ENCODE measurements at places on chromosomes 16 and 17.

GRCh38 chr17:8140065-8141029, 11.9 kb downstream of the PER1 start:
- no peak overlapping the region for H3K4me3 ChIP-seq
- H3K36me3 ChIP-seq = peaks cover 62% of the 10 kb centered on the region

DNA sequence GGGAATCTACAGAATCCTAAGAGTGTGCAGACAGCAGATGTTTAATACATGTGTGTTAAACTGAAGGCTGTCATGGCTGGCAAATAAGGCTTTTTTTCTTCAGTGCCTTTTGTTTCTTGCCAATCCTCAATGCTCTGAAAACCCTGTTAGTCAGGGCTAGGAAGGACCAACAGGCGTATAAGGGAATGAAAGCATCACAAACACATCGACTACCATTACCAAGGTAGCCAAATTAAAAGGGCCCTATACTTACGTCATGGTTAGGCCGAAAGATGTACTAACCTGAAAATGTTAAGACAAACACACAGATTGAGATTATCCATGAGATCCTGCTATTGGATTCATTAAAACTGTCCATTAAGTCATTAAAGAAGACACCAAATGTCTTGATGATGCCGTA, 13.1 kb downstream of the SLC16A6 start:
- H3K4me3 ChIP-seq = no peak overlapping the region
- DNase-seq = no peak
- no peaks in the 10 kb centered on the region for H3K4me1 ChIP-seq
- no peak overlapping the region for H3K27ac ChIP-seq

DNA sequence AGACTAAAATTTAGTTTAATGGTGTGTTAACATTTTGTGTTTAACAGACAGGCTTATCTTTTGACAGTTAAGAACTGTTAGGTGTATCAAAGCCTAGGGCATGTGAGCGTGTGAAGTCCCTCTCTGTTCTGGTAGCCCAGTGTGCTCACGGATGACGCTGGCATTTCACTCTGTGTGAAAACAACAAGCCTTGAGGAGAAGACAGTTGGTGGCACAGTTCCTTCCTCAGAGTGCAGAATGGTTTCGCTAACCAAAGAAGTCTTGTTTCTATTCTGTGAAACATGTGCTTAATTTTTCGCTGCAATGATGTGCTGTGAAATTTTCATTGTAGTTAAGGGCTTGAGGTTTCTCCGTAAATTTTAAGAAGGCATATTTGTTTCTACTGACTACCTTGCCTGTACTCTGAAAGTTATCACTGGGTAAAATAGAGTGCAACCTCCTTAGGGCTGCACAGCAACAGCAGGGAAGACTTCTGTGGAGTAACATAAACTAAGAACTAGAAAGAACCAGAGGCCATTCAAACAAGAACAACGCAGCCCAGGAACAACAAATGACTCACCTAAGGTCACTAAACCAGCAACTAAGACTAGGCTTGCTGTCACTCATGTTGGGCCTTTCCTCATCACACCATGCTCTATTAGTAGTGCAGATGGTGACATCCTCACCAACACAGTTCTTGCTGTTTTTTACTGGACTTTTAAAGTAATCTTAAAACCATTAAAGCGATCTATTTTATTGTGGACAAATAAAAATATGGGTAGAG, 33.4 kb downstream of the BRD7 start:
- H3K36me3 ChIP-seq = peaks cover 59% of the 10 kb centered on the region
- no peaks in the 10 kb centered on the region for H3K27me3 ChIP-seq
- peaks cover 19% of the 10 kb centered on the region for H3K4me1 ChIP-seq
- H3K27ac ChIP-seq = no peak overlapping the region

DNA sequence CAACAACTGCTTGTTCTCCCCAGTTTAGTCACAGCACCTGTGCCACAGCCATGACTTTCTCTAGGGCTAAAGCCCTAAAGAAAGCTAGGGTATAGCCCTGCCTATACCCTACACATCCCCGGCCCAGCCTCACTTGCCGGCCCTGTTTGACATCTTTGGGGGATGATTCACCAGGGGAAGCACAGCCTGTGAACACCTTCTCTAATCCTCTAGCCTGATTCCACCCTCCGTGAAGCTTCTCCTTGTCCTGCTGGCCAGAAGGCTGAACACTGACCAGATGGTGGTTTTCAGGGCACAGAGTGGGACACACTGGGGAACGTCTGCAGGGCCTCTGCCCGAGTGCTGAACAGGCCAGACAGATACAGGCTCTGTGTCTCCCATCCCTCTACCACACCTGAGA, 6.0 kb downstream of the CLEC16A start:
- no peak for DNase-seq
- H3K27ac ChIP-seq = no peak overlapping the region
- H3K36me3 ChIP-seq = no peaks in the 10 kb centered on the region
- H3K4me3 ChIP-seq = no peak overlapping the region
- H3K27me3 ChIP-seq = no peaks in the 10 kb centered on the region

GRCh38 chr17:49468811-49469385, 26.2 kb upstream of the NGFR start:
- no peak overlapping the region for H3K27ac ChIP-seq
- no peak for DNase-seq
- H3K4me1 ChIP-seq = no peaks in the 10 kb centered on the region
- no peak overlapping the region for H3K4me3 ChIP-seq
- peaks cover 17% of the 10 kb centered on the region for H3K27me3 ChIP-seq

- peak; percentile 81 for DNase-seq
- H3K27me3 ChIP-seq = no peaks in the 10 kb centered on the region
- peaks cover 32% of the 10 kb centered on the region for H3K4me1 ChIP-seq
- peak within 1 kb of the TSS; percentile 92 for H3K4me3 ChIP-seq
- H3K27ac ChIP-seq = peak within 1 kb of the TSS; percentile 89
- peaks cover 4% of the 10 kb centered on the region for H3K36me3 ChIP-seq
Measured at GRCh38 chr16:89657442-89658220, at the start of the genes CHMP1A and SPATA33. TSS of gene CHMP1A (minus strand) at chr16:89657708. CDS start at chr16:89657588, 120 bp downstream. TSS of gene SPATA33 (plus strand) at chr16:89657836. CDS start at chr16:89657912, 76 bp downstream.

GRCh38 chr16:85327731-85328675, 215.7 kb upstream of the CIBAR2 start:
- no peak overlapping the region for H3K27ac ChIP-seq
- no peaks in the 10 kb centered on the region for H3K27me3 ChIP-seq
- no peak for DNase-seq
- H3K4me3 ChIP-seq = no peak overlapping the region
- H3K4me1 ChIP-seq = peaks cover 31% of the 10 kb centered on the region
- H3K36me3 ChIP-seq = no peaks in the 10 kb centered on the region

GRCh38 chr17:73591296-73592078, 52.8 kb downstream of the SDK2 start:
- no peaks in the 10 kb centered on the region for H3K27me3 ChIP-seq
- no peak overlapping the region for H3K4me3 ChIP-seq
- H3K4me1 ChIP-seq = peaks cover 23% of the 10 kb centered on the region
- H3K36me3 ChIP-seq = no peaks in the 10 kb centered on the region
- DNase-seq = no peak

DNA sequence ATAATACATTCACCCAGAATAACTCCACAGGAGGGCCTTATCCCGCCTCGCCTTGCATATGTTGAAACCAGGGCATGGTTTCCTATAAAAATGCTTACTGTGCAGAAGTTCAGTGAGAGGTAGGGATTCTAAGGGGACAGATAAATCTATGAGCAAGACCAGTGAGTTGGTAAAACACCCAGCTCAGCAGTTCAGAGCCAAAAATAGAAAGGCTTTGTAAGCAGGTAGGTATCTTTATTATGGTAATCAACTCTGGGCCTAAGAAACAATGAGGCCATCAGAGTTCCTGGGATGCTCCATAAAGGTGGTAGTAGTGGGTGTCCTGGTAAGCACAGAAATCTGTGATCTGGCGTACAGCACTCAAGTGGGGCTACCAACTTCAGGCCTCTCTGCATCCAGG, 549.4 kb upstream of the CDH5 start:
- H3K27ac ChIP-seq = no peak overlapping the region
- no peaks in the 10 kb centered on the region for H3K36me3 ChIP-seq

- peaks cover 45% of the 10 kb centered on the region for H3K4me1 ChIP-seq
- H3K27me3 ChIP-seq = no peaks in the 10 kb centered on the region
- no peak for DNase-seq
- H3K36me3 ChIP-seq = peaks cover 4% of the 10 kb centered on the region
Measured at GRCh38 chr16:58035356-58036170, 10.0 kb downstream of the MMP15 start.

- H3K27me3 ChIP-seq = no peaks in the 10 kb centered on the region
- H3K4me3 ChIP-seq = no peak overlapping the region
- no peaks in the 10 kb centered on the region for H3K36me3 ChIP-seq
- H3K4me1 ChIP-seq = no peaks in the 10 kb centered on the region
- H3K27ac ChIP-seq = no peak overlapping the region
- no peak for DNase-seq
Measured at GRCh38 chr17:6170349-6170748, 100.2 kb downstream of the WSCD1 start.

GRCh38 chr16:16048904-16049582, 99.6 kb downstream of the ABCC1 start:
- no peak overlapping the region for H3K27ac ChIP-seq
- H3K27me3 ChIP-seq = no peaks in the 10 kb centered on the region
- no peak overlapping the region for H3K4me3 ChIP-seq
- peaks cover 52% of the 10 kb centered on the region for H3K36me3 ChIP-seq
- H3K4me1 ChIP-seq = no peaks in the 10 kb centered on the region
- no peak for DNase-seq

DNA sequence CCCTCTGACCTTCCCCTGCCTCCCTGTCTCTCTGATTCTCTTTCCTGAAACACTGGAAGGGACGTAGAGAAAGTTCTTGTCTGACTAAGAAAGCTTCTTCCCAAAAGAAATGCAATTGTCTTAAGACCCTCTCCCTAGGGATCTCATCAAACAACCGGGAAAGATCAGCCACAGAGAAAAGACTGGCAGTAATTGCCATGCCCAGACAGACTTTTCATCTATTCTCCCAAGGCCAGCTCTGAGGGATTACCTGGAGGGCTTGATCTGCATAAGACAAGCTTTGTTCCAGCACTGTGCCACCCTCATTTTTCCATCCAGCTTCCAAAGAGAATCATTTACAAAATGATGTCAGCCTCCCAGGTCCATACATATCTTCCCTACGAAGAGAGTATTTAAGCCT, 38.8 kb upstream of the HS3ST3A1 start:
- H3K27ac ChIP-seq = no peak overlapping the region
- no peaks in the 10 kb centered on the region for H3K4me1 ChIP-seq
- DNase-seq = no peak
- no peaks in the 10 kb centered on the region for H3K27me3 ChIP-seq
- no peaks in the 10 kb centered on the region for H3K36me3 ChIP-seq

DNA sequence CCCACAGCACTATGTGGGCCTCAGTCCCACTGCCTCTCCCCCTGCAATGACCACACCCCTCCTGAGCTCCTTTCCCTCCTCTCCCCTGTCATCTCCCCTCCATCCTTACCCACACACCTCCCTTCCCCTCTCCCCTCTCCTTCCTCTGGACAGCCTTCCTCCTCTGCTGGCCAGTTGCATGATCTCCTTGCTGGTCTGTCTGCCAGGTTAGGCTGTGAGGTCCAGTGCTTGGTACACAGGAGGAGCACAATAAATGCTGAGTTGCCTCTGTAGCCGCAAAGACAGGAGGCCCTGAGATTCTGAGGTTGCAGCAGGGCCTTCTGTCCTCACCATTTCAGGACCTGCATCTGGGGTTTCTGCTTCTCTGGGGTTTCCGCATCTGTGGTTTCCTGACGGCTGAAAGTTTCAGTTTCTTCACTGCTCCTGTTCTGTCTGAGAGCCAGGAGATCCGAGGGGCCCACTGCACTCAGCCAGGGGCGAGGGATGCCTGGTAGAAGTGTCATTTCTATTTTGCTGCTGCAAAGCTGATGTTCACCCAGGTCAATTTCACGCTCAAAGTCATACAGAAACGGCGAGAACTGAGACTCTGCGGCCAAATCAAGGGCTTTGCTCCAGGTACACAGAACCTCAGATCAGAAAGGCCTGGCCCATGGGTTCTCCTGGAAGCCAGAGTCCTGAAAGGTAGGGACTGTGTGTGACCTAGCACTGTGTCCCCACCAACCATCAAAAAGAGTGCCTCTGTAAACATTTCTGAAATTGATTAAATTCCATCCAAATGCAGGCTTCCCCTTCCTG, 4.6 kb upstream of the SLC12A3 start:
- no peaks in the 10 kb centered on the region for H3K27me3 ChIP-seq
- H3K4me3 ChIP-seq = no peak overlapping the region
- no peak for DNase-seq
- no peak overlapping the region for H3K27ac ChIP-seq
- peaks cover 20% of the 10 kb centered on the region for H3K4me1 ChIP-seq
- no peaks in the 10 kb centered on the region for H3K36me3 ChIP-seq

- H3K36me3 ChIP-seq = peaks cover 6% of the 10 kb centered on the region
- no peak overlapping the region for H3K27ac ChIP-seq
- no peak for DNase-seq
- no peak overlapping the region for H3K4me3 ChIP-seq
- H3K4me1 ChIP-seq = peaks cover 15% of the 10 kb centered on the region
Measured at GRCh38 chr17:36592716-36593321, 1.1 kb downstream of the DHRS11 start.

GRCh38 chr17:66349521-66350254, 47.3 kb downstream of the PRKCA start:
- no peak for DNase-seq
- H3K36me3 ChIP-seq = no peaks in the 10 kb centered on the region
- no peaks in the 10 kb centered on the region for H3K27me3 ChIP-seq
- H3K4me3 ChIP-seq = no peak overlapping the region
- no peak overlapping the region for H3K27ac ChIP-seq

DNA sequence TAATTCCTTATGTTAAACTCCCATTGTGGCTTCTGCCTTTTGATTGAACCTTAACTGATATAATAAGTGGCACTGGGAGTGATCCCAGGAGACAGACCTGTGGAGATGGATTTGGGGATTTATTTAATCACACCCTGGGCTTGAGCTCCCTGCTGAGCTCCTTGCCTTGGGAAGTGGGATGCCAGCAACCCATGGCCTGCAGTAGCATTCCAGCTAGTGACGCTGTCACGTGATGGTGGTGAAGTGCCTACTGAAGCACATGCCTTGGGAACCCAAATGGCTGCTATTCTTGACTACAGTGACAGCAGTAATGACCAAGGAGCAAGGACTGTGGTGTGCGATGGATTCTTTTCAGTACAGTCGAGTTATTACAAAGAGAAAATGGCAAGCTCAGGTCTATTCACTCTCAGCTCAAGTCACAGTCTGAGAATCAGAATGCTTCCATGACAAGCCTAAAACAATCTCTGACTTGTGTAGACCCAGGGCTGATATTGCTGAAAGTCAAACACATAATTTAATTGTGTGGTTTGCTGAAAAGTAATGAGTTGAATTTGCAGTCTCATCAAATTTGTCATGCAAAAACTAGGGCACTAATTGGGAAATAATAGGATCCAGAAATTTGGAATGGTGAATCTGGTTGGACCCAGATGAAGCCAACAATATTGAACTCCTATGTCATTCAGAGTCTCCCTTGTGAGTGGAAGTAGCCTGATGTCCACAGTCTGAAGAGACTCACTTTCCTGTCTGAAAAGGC, 47.1 kb downstream of the BCL7C start:
- H3K36me3 ChIP-seq = peaks cover 3% of the 10 kb centered on the region
- H3K27me3 ChIP-seq = no peaks in the 10 kb centered on the region
- H3K4me1 ChIP-seq = no peaks in the 10 kb centered on the region
- no peak overlapping the region for H3K27ac ChIP-seq
- DNase-seq = no peak

GRCh38 chr17:37305406-37305905, 70.3 kb upstream of the C17orf78 start:
- H3K4me1 ChIP-seq = peaks cover 11% of the 10 kb centered on the region
- DNase-seq = no peak
- H3K4me3 ChIP-seq = no peak overlapping the region
- H3K36me3 ChIP-seq = no peaks in the 10 kb centered on the region
- no peak overlapping the region for H3K27ac ChIP-seq

- no peak for DNase-seq
- no peak overlapping the region for H3K4me3 ChIP-seq
- no peaks in the 10 kb centered on the region for H3K36me3 ChIP-seq
- no peaks in the 10 kb centered on the region for H3K27me3 ChIP-seq
- no peak overlapping the region for H3K27ac ChIP-seq
Measured at GRCh38 chr16:13223666-13224065, 322.3 kb downstream of the SHISA9 start.

Measured in upper lobe of left lung (tissue), 6 donors.